ENCODE measurements at places on chromosomes 2 and 18.

GRCh38 chr18:8974279-8974678 lies 128.2 kb upstream of the NDUFV2 start:
- DNase-seq, result no peak

GRCh38 chr2:240407090-240407489 lies 28.4 kb upstream of the GPC1 start:
- DNase-seq, result no peak

DNA sequence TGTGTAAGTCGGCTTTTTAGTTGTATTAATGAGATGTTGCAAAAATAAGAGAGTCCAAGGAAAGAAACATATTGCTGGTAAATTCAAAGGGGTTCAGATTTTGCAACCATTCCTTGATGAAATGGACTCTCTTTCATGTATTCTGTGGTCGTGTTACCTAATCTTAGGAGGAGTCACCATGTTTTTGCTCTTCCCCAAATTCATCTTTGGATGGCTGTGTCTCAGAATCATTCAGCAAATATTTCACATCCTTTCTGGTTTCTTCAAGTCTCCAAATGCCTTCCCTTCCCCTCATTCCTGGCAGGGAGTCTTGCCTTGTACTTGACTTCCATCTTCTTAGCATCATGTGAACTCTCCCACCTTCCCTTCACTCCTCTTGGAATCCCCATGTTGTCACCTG lies 66.1 kb downstream of the PTPRM start:
- DNase-seq, result no peak

GRCh38 chr2:176111309-176111663 lies 4.2 kb downstream of the HOXD11 start:
- peak; percentile 96 for DNase-seq

DNA sequence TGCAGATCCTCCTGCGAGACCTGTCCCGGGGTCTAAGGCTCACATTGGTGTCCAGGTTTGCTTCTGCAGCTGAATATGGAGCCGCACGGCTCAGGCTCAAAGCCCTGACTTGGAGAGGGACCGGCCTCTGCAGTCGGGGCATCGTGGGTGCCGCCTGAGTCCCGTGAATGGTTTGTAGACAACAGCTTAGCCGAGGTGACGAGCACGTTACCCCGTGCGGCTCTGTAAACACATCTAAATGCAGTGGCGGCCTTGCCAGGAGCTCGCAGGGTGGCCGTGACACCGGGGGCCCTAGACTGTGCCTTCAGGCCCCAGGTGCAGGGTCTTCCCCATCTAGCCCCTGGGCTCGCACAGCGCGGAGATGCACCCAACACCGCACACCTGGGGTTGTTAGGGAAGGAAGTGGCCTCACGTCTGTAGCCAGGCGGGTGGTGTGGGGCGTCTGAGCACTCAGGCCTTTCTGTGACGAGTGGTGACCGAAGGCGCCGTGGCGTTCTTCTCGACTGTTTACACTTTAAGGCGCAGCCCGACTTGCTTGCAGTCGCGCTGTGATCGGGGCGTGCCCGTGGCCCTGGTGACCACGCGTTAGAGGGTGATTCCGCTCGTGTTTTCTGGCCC lies 91.6 kb downstream of the NFATC1 start:
- DNase-seq, result no peak

DNA sequence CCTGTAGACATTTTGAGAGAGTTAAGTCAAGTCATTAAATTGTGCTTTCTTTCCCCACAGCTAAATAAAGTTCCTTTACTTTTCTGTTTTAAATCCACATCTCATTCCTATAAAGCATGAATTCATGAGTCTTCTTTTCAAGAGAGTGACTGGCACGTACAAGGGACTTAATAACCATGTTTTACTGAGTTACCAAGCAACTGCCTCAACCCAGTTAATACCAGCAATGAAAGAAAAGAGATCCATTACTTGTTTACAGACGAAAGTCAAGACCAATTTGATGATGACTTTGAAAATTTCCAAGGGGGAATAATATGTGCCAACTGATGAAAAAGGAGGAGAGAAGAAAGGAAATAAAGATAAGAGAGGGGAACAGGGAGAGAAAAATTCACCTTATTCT lies 1082.5 kb upstream of the GYPC start:
- DNase-seq, result no peak

DNA sequence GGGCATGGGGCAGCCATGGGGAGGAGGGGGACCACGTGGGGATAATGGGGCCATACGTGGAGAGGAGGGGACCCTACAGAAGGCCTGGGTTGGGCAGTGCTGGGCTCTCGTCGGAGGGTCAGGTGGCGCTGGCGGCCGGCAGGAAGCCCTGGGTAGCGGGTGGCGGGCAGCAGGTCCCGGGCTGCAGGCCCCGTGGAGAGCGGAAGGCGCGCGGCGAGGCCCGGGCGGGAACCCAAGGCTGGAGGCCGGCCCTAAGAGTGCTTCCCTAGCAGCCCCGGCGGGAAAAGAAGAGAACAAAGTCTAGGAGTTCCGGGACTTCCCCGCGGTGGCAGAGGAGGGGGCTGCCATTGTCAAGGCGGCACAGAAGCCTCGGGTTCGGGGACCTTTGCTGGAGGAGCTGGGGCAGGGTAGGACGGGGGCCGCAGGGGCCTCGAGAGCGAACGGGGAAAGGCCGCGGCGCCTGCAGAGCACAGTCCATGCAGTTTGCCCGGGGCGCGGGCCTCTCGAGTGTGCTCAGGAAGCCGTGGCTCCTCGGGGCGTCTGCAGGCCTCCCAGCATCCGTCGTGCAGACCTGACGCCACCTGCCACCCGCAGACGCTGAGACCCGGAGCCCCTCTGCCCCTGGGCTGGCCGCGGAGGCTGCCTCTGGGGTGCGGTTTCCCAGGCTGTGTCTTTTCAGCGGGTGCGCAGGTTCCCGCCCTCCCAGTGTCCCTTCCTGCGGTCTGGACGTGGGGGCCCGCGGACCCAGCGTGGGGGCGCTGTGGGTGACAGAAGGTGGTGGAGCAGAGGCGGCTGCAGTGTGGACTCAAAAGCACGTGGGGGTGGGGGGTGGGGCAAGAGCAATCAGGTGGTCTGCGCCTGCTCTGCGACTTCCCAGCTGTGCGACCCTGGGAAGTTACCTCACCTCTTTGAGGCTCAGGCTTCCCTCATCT lies 19.4 kb upstream of the NCL start:
- DNase-seq, result no peak

DNA sequence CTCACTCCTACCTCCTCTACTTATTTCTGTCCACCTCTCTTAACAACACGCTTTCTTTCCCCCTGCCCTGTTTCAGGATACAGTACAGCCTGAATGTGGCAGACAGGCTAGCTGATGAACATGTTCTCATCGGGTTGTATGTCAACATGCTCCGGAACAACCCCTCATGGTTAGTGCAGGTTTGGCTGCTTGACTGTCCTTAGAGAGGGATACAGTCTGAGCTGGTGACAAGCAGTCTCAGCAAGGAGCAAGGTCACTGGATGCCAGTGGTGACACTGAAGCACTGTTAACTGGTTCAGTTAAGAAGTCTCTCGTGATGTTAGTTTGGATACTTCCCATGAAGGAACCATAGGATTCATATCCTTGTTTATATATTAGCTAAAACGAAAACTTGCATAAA lies 128.6 kb downstream of the DTNA start:
- DNase-seq, result no peak

- no peak for DNase-seq
These were observed 668.0 kb upstream of the FAM98A start for GRCh38 chr2:34266908-34267697.

GRCh38 chr18:29512203-29512602 lies 1335.3 kb upstream of the CDH2 start:
- no peak for DNase-seq

GRCh38 chr2:37742286-37742685 lies 70.8 kb upstream of the CDC42EP3 start:
- no peak for DNase-seq
